ENCODE measurements at places on chromosomes 16 and 17.

GRCh38 chr16:50573947-50574744 lies 25.9 kb downstream of the NKD1 start:
- no peak for DNase-seq

GRCh38 chr16:74650966-74651567 lies 15.6 kb downstream of the RFWD3 start:
- DNase-seq, result no peak

GRCh38 chr16:85856079-85856478 lies 42.9 kb upstream of the IRF8 start:
- DNase-seq, result no peak

- DNase-seq, result no peak
Measured at GRCh38 chr16:4318451-4318910, 2.6 kb downstream of the GLIS2 start.

GRCh38 chr17:45869676-45870341 lies 24.5 kb upstream of the MAPT start:
- DNase-seq, result no peak

DNA sequence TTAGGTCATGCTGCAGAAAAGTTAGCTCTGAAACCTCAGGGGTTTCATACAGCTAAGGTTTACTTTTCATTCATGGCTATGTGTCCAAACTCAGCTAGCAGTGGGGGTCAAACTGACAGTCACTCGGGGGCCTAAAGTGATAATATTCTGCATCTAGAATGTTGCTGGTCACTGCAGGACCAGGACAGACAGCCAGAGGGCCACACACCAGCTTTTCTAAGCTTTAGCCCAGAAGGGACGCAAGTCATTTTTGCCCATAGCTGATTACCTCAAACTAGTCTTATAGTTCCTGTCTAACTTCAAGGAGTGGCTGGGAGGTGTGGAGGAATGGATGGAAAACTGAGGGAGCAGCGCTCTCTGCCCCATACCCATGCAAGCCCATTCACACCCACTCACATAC lies 163.0 kb upstream of the NLRP1 start:
- no peak for DNase-seq

DNA sequence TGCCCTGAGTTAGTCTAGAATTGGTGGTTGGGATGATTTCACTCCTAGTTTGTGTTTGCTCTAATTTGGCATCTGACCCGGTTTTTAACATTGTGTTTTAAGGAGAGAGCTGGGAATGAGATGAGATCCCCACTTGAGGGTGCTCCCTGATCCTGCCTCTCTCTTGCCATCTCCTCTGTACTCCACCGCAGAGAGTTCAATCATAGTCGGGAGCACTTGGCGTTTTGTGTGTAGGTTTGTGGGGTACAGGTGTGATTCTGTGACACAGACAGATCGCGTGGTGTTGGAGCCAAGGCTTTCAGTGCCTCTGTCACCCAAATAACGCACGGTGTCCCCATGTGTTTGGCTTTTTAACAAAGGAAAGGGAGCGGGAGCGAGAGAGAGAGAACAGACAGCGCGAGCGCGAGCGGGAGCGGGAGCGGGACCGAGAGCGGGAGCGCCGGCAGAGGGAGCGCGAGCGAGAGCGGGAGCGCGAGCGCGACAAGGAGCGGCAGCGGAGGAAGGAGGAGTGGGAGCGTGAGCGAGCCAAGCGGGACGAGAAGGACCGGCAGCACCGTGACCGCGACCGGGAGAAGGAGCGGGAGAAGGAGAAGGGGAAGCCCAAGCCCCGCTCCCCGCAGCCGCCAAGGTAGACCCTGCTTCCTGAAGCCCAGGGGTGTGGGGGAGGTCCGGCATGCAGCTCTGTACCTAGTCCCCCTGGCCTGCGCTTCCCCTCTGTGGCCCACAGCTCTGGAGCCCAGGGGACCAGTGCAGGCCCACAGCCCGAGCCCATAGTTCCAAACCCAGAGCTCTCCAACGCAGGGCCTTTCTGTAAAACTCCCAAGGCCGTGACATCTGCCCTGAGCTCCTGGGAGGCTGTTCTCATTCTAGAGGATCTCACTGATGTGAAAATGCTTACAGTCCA lies 27.2 kb upstream of the IL17C start:
- no peak for DNase-seq

GRCh38 chr16:25542306-25542705 lies 149.5 kb upstream of the HS3ST4 start:
- no peak for DNase-seq

DNA sequence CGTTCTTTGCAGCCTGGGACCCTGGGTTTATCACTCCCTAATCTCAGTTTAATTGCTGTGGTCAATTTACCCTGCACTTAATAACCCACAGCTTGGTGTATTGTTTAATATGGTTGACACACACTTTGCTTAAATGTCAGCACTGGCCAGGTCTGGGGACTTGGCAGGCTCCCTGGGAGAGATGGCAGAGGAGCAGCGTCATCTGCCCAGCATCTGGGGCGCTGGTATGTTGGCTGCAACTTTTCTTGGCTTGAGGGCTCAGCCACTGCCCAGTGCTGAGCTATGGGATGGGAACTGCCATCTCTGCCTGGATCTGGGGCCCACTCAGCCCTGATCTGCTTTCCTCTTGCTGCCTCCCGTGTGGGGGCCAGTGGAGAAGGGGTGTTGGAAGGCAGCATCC lies 115.7 kb upstream of the IRX3 start:
- no peak for DNase-seq
